Substantia nigra (tissue), 51 donors: ENCODE measurements at places on chromosomes 16 and 17.

DNA sequence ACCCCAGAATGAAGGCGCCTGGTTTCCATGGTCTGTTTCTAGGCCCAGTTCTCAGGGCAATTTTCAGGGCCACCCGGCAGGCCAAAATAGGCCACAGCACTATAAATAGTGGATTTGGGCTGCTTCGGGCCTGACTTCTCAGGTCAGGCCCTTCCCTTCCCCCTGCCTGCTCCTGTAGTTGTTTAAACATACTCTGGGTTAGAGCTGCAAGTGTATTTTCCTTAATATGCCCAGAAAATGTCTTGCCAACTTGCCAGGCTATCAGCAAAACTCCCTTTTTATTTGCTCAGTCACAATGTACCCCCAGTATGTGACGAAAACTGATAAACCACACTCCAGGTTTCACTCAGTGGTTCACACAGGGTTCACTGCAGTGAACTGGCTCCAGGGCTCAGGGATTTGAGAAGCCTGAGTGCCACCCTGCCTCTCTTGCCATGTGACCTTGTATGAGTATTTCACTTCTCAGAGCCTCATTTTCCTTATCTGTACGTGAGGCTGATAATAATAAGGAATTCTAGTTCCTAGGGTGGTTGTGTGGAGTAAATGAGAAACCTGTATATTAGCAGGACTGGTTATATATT, 76.5 kb downstream of the GPRC5B start:
- peak; percentile 37 for DNase-seq

GRCh38 chr17:42185621-42185930, 324 bp upstream of the HCRT start:
- no peak for DNase-seq

DNA sequence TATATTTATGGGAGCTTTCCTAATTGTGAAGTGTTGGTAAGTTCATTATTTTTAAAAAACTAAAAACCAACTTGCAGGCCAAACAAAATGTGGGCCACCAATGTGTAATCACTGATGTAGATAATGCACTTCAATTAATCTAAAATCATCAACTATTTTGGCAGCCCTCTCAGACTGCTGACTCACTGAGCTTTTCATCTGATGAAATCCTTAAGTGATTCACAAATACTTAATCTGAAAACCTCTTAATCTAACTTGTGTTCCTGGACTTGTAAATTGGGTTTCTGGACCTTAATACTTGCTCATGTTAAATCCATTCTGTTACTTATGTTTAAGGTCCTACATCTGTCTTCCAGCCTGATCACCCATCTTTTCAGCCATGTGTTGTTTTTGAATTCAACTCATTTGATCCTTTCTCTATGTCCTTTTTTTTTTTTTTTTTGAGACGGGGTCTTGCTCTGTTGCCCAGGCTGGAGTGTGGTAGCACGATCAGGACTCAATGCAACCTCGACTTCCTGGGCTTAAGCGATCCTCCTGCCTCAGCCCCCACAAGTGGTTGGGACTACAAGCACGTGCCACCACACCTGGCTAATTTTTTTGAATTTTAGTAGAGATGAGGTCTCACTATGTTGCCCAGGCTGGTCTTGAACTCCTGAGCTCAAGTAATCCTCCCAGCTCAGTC, 39.0 kb downstream of the PRKCB start:
- DNase-seq, result no peak

GRCh38 chr17:7141824-7142223, 27.2 kb upstream of the ASGR2 start:
- no peak for DNase-seq

GRCh38 chr16:55264949-55265348, 59.1 kb upstream of the IRX6 start:
- DNase-seq, result no peak

DNA sequence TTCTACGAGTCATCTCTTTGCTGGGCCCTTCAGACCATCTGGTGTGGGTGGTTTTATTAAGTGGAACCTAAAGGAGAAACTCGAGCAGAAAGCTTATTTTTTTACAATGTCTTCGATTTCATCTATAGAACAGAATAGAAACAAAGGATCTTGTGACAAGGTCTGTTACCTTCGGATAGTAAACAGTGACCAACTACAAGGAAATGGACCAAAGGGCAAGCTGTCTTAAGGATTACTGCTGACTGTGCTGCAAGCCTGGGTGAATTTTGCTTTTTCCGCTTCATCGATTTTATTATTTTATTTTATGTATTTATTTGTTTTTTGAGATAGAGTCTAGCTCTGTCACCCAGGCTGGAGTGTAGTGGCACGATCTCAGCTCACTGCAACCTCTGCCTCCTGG, 348.9 kb upstream of the ERCC4 start:
- no peak for DNase-seq

DNA sequence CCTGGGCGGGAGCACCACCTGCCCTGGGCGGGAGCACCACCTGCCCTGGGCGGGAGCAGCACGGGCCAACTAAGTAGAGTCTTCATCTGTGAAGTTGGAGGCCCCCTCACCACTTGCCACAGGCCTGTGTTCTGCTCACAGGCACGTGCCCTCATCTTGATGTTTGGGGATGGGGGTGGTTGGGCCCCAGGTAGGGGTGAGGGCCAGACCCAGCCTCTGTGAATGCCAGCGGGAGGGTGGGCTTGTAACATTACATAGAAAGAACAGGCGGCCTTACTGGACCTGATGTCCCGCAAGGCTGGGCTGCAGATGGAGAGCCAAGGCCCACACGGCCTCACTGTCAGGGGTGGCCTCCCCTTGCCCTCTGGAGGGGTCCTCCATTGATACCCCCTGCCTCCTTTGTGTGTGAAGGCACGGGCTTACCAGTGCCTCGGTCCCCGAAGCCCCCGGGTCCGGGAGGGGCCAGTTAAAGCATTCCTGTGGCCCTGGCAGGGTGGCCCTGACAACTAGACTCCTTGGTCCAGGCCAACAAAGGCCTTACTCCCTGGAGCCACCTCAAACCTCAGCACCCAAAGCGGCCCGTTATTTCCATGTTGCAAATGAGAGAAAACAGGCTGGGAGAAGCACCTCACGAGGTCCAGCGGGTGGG, 1.1 kb upstream of the SLC16A3 start:
- DNase-seq, result no peak

GRCh38 chr17:82060614-82061013, 5.0 kb downstream of the DUS1L start:
- no peak for DNase-seq

DNA sequence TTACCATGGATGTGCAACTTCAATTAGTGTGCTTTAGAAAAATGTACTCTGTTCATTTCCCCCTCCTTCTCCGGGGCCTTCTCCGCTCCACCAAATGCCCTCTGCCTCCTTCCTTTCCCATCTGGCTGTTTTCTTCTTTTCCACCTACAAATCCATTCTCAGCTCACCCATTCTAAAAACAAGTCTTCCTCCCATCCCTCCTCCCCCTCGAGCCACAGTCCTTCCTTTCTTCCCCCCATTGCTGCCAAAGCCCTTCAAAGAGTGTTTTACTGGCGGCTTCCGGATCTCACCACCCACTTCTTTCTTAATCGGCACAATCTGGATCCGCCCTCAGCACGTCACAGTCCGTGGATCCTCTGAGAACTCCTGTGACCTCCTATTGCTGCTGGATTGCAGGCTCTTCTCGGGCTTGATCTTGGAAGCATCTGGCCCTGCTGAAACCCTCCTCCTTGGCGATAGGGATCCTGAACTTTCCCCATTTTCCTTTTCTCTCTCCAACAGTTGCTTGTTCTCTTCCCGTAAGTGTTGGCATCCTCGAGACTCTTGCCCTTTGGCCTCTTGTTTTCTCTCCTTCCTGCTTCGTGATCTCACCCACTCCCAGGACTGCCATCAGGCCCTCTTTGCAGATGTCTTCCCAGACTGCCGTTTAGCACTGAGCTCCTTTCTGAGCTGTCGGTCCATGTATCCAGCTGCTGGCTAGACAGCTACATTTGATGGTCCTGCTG, 36.0 kb upstream of the FBXO47 start:
- no peak for DNase-seq

DNA sequence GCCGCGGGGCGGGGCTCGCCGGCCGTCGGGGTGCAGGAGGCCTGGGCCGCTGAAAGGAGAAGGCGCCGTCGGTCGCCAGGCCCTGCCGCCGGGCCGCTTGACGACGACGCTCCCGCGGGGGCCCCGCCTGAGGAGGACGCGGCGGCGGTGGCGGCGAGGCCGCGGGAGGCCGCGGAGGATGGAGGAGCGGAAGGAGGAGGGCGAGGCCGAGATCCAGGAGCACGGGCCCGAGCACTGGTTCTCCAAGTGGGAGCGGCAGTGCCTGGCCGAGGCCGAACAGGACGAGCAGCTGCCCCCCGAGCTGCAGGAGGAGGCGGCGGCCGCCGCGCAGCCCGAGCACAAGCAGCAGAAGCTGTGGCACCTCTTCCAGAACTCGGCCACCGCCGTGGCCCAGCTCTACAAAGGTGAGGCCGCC, 430 bp downstream of the HAPSTR1 start:
- DNase-seq, result peak; percentile 37

- no peak for DNase-seq
Observed at GRCh38 chr17:40340880-40341807, 23.4 kb downstream of the GJD3 start.

- no peak for DNase-seq
Observed at GRCh38 chr16:87037012-87037411, 280.2 kb downstream of the C16orf95 start.

- no peak for DNase-seq
Observed at GRCh38 chr16:84718-85406, 6.8 kb downstream of the MPG start.

DNA sequence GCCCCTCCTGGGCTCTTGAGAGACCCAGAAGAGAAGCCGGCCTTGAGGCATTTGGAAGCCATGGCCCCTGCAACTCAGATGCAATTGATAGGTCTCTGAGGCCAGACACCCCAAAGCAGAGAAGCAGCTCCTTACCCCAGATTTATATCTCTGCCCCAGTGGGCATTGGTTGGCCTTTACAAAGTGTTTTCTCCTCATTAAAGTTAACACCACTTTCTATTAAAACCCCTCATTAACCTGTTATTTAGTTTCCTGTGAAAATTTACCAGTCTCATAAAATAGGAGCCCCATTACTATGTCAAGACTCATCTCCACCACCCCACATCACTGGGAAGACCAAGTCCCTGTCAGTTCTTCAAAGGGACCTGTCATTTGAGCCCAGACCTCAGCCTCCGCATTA, at the start of gene KRT35:
TSS of gene KRT35 (minus strand) at position 116 of the 400 bp plus-strand sequence. CDS start at position 62, 54 bp downstream.
- no peak for DNase-seq

GRCh38 chr16:6265968-6266367, 1066.7 kb upstream of the RBFOX1 start:
- no peak for DNase-seq

DNA sequence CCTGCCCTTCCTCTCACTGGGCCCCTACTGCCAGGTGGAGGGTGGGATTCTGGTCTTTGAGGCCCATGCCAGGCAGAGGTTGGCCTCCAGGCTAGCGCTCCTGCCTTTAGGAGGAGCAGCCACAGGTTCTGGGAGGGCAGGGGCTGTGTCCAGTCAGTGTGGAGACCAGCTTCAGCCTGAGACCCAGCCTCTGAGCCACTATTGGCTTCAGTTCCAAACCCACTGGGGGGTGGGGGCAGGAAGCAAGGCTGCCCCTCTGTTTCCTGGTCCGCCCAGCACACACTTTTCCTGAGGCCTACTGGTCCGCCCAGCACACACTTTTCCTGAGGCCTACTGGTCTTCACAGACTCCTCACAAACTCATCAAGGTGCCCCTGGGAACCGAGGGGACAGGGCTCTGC, 16.4 kb downstream of the SLC5A10 start:
- no peak for DNase-seq

DNA sequence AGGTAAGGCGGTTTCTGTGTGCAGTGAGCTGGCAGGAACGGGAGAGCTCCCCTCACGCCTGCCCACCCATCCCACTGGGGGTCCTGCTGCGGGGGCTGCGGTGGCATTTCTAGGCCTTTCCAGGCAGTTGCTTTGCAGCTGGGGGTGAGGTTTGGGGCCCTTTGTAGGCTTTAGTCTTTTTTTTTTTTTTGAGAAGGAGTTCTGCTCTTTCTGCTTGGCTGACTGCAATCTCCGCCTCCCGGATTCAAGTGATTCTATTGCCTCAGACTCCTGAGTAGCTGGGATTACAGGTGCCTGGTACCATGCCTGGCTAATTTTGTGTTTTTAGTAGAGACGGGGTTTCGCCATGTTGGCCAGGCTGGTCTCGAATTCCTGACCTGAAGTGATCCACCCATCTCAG, 11.1 kb downstream of the TSC2 start:
- DNase-seq, result no peak

DNA sequence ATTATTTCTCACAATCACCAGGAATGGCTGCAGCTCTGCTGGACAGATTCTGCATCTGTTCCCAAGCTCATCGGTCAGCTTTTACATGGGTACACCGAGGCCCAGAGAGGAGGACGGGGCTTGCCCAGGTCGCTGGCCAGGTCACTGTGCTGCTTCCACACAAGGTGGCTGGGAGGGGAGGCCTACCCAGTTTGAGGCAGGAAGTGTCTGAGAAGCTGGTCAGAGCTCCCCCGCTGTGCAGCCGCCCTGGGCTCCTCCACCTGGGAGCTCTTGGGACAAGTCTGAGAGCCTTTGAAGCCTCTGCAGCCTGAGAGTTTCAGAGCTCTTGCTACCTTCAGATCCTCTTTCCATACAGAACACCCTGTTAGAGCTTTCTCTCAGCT, 143.3 kb downstream of the CLEC16A start:
- DNase-seq, result no peak

DNA sequence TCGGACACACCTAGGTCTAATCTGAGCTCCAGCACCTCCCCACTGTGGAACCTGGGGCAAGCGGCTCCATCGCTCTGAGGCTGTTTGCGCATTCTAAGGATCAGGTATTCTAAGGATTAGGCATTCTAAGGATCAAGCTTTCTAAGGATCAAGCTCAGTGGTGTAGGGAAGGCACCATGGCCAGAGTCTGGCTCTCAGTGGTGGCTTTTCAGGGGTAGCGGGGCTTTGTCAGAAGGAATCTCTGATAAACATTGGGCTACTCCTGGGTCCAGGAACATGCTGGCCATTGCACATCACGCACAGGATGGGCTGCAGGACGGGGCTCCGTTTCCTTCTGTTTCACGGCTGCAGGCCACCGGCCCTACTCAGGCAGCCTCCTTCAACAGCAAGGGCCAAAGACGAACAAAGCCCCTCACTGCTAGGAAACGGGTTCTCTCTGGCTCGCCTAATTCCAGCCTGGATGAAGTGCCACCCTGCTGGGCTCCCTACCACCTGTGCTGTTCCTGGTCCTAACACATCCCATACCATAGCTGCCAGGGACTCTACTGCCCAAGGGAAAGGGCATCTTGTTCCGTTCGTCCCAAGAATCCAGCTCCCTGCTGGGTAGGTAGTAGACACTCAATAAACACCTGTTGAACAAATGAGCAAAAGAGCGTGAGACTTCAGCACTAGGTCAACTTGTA, 5.5 kb downstream of the C1QTNF1 start:
- DNase-seq, result no peak

DNA sequence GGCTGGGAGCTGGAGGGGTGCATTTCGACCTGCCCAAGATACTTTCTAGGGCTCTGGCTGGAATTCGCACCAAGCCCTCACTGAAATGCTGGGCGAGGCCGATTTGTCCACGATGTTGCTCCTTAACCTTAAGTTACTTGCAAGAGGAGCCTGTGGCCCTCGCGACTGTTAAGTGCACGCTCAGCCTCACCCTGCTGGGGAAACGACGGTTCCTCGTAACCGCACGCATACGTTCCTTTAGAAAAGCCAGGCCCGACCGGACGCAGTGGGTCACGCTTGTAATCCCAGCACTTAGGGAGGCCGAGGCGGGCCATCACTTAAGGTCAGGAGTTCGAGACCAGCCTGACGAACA, 607 bp upstream of the NCOR1 start:
- peak; percentile 56 for DNase-seq
